ENCODE measurements at places on chromosomes 1 and 21.

- DNase-seq = no peak
Observed at GRCh38 chr1:241086686-241087085, 270.3 kb downstream of the RGS7 start.

GRCh38 chr1:6969106-6969505, 183.9 kb downstream of the CAMTA1 start:
- DNase-seq = peak; percentile 16

- no peak for DNase-seq
Observed at GRCh38 chr1:87869567-87869966, 540.9 kb downstream of the LMO4 start.

- no peak for DNase-seq
Observed at GRCh38 chr1:200165493-200166220, 138.1 kb downstream of the NR5A2 start.

DNA sequence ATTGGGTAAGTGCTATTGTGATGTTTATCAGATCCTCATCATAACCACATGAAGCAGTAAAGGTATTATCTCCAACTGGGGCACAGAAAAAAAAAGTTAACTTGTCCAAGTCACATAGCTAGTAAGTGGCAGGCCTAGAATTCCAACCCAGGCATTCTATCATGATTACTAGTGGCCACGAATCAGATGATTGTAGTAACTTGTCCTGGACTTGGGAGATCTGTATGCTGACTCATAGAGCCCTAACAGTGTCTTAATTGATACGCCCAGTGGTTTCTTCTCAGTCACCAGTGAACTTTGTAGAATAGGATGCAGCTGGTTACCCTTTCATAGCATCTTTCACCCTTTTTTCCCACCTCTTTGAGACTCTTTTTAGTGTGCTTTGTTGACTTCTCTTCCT, 91.1 kb upstream of the UBE2U start:
- no peak for DNase-seq

DNA sequence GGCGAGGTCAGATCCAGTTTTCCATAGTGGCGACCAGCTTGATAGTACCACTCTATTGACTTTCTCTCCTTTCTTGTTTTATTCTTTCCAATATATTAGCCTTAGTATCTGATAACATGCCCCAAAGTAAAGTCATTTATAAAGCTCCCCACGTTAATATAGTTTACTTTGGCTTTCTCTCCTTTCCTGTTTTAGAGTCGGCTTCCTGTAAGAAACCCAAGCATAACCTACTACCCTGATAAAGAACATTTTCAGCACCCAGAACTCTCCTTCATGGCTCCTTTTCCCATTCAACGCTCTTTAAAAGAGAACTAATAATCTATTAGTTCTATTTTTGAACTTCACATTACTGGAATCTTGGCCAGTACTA, 23.7 kb downstream of the CD1D start:
- no peak for DNase-seq

GRCh38 chr1:51516649-51517158, 2.4 kb downstream of the EPS15 start:
- no peak for DNase-seq

GRCh38 chr21:38186661-38187270, 70.0 kb upstream of the KCNJ15 start:
- DNase-seq = no peak
